ENCODE measurements at places on chromosomes 3 and 15.

- DNase-seq: no peak
Observed at GRCh38 chr15:35696767-35697231, 150.8 kb upstream of the DPH6 start.

- DNase-seq: peak; percentile 90
Observed at GRCh38 chr3:104388619-104389018, 978.1 kb upstream of the ALCAM start.

DNA sequence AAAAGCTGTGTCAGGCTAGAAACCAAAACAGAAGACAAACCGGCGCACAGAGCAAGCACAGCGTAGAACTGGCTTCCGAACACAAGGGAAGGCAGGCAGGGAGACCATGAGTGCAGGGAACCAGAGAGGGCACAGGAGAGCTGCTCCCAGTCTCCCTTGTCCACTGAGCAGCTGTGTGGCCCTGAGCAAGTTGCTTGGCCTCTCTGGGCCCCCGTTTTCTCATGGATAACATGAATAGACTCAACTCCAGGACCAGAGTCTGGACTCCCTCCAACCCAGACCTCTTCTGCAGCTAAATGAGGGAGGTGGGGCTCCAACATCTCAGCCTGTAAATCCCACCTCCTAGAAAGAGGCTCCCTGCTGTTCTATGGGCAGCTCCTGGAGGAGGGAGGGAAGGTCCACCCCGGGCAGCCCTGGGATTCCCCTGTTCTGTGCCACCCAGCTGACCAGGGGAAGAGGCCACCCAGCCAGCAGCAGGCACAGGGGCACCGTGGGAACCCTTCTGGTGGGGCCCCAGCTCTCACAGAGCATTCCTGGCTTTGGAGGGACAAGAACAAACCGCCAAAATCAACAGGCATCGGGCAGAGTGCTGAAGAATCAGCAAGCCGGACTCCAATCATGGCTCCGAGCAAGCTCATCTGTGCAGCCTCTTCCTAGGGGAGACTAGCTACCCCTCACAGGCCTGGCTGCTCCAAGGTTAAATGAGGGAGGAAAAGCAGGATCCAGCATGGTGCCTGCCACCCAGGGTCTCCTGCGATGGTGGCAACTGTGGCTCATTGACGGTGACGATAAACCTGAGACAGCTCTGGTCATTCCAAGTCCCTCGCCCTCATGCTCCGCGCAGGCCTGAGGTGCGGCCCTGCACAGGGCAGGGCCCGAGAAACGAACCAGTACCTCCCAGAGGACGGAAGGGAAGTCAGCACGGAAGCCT lies 15.1 kb downstream of the XXYLT1 start:
- no peak for DNase-seq

- no peak for DNase-seq
Observed at GRCh38 chr15:81199031-81199779, 2.5 kb downstream of the IL16 start.

DNA sequence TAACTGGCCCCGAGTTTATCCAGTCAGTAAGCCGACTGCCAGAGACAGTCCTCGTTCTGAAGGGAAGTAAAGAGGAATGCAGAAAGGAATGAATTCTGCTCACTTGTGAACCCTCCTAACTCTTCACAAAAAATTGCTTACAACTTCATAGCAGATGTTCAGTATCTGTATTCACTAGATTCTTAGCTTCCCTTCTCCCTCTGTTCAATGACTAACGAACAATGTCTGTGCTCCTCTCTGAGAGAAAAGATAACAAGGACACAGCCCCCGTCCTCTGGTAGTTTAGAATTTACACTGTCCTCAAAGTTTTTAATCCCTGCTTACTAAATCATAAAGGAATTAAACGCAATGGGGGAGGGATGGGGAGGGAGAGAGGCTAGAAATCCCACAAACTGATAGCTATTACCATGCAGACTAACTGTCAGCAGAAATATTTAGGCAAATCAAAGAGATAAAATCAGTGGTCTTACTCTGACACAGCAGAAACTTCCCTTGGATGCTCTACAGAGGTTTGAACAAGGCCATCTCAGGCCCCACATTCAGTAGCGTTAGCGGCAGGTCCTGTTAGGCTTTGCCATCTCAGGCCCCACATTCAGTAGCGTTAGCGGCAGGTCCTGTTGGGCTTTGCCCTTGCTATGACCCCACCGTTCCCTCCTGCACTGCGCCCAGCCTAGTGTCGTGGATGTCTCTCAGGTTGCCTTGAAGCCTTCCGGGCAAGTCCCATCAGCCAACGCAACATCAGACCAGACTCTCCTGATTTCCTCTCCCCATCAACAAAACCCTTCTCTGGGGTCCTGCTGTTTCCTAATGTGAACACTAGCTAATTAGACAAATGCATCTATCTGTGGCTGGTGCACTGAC lies 23.4 kb downstream of the NRROS start:
- no peak for DNase-seq

- no peak for DNase-seq
Observed at GRCh38 chr3:97021778-97022177, 207.4 kb downstream of the EPHA6 start.

GRCh38 chr15:101228313-101228712 lies 23.5 kb downstream of the CHSY1 start:
- DNase-seq: no peak

GRCh38 chr15:58710701-58711100 lies 38.8 kb downstream of the ADAM10 start:
- no peak for DNase-seq

GRCh38 chr3:197216169-197216860 lies 82.1 kb downstream of the DLG1 start:
- DNase-seq: no peak

DNA sequence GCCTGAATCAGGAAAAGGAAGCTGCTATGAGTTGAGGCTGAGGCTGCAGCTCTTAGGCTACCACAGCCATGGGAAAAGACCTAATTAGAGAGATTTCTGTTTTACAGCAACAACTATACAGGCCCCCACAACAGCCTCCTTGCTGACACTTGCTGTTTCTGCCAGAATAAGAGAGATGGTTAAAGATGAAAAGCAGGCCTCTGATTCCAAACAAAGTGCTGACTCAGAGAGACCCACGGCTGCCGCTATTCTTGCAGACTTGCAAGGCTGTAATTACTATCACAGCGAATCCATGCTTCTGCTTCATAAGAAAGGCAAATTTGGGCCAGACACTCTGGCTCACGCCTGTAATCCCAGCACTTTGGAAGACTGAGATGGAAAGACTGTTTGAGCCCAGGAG lies 41.8 kb downstream of the MCF2L2 start:
- DNase-seq: no peak

DNA sequence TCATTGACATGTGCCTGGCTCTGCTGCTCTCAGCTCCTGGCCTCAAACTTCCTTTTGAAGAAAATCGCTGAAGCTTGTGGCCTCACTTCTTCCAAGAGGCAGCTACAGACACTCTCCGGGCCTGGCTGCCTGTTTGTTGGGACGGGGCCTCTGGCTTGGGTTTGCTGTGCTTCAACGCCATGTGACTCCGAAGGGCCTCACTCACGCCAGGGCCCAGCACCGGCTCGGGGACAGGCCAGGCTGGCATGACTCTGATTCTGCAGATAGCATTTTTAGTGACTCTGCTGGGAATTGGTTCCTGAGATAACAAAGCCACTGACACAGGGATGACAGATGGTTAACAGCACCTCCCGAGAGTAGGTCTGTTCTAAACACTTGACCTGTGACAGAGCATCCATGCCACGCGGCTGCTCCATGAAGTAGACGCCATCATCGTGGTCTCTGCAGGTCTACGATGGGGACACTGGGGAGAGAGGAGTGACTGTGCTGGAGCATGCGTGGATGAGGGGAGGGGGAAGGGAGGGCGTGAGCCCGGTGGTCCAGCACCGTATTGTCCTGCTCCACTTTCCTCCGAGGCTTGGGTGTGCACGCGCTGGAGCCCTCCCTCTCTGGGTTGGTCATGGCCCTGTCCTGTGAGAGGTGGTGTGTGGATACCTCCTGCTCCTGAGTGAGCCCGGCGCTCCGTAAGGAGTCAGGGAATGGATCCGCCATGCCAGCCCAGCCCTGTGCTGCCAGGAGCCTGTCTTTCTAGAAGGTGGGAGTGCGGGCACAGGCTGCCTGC lies 133.6 kb downstream of the TJP1 start:
- DNase-seq: no peak

DNA sequence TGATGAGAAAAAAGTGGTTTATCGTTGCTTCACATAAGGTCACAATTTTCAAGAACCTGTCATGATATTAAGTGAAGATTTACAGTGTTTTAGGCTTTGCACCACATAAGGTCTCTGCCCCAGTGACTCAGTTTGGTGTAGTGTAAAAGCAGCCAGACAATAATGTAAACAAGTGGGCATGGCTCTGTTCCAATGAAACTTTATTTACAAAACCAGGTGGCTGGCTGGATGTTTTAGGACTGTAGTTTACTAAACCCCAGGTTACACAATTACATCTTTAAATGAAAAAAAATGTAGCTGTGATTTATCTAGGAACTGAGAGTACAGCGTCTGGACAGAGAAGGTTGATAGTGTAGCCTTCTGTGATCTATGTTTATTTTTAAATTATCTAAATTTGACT lies 9.7 kb upstream of the FBXL22 start:
- DNase-seq: peak; percentile 24

DNA sequence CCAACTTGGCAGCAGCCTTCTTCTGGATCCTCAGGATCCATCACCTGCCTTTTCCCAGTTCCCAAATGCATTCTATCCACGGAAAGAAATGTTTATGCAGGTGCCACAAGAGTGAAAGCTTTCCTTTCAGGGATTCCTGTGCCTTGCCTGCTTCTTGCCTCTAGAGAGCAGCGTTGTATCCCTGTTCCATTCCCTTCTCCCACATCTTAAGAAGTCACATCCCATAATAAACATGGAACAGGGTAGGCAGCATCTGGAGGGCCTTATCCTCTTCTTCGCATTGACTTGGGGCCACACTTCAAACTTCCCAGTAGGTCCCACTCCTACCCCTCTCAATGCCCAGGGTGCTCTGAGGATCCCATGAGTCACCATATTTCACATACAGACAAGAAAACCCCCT lies 72.7 kb upstream of the DCLK3 start:
- DNase-seq: no peak

GRCh38 chr3:71376911-71377310 lies 206.6 kb downstream of the FOXP1 start:
- DNase-seq: no peak

- DNase-seq: no peak
Observed at GRCh38 chr3:182238126-182238525, 526.4 kb downstream of the SOX2 start.

DNA sequence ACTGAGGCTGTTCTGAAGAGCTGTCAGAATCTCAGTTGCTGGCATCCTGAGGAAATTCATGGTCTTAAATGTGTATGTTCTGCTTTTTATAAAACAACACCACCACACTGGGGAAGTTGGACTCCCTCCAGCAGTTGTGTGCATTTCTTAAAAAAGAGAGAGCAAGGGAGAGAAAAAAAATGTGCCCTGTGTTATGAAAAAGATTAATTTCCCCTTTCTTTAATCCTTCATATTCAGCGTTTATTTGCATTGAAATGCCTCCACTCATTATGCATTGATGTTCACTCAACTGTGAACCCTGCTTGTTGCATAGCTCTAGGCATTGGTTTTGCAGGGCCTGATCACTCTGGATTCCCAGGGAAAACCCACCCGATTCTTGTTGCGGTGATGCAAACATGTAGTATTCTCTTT lies 4.4 kb upstream of the ZNF609 start:
- no peak for DNase-seq

DNA sequence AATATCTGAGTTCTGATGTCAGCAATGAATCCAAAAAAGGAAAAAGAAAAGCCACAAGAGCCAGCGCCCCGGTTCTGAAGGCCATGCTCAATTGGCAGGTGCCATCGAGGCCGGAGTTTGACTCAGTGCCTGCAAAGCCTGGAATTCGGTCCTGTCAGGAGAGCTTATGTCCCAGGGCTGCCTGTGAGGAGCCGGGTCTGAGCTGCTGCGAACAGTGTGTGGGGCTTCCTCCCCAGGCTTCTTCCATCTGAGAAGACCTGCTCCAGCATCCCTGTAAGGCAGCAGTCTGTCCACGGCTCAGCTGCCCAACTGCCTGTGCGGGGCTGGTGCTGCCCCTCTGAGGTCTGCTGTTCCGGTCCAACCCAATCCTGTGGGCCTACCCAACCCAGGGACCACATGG lies 46.1 kb downstream of the ROPN1B start:
- no peak for DNase-seq

DNA sequence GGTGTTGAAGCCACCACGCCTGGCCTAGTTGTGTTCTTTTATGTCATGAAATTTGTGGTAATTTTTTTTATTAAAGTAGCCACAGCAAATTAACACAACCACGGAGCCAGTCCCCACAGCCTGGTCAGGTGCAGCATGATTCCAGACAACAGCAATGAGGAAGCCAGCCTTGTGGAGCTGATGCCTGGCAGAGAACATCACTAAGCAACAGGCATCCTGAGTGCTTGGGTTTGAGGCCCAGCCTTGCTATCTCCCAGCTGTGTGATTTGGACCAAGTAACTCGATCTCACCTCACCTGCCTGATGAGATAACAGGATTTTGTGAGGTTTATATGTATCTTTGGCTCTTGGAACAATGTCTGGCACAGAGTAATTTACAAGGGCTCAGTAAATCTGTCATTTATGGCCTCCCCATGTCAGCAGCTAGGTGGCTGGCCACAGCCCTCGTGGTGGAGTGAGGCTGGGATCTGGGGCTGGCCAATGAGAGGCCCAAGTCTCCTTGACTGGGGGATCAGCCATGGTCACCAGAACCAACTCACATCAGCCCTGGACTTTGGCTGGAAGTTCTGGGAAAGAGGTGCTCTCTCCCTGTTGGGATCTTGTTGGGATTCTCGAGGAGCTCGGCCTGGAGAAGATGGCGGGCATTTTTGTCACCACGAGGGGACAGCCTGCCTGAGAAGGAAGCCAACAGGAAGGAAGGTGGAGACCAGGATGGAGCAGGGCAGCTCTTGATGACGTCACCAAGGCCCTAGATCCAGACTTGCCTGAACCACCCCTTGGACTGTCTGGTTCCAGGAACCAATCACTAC lies 22.8 kb upstream of the FLNB start:
- DNase-seq: no peak

DNA sequence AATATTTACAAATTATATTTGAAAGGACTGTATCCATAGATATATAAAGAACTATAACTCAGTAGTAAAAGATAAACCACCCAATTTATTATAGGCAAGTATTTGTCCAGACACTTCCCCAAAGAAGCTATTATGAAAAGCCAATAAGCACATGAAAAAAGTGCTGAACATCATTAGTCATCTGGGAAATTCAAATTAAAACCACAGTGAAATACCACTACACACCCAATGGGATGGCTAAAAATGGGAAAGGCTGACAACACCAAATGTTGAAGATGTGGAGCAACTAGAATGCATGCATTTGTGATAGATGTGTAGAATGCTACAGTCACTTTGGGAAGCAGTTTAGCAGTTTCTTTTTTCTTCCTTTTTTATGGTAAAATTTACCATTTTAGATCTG lies 147.0 kb downstream of the PDE8A start:
- no peak for DNase-seq

- no peak for DNase-seq
Observed at GRCh38 chr3:105094588-105094987, 272.1 kb upstream of the ALCAM start.

DNA sequence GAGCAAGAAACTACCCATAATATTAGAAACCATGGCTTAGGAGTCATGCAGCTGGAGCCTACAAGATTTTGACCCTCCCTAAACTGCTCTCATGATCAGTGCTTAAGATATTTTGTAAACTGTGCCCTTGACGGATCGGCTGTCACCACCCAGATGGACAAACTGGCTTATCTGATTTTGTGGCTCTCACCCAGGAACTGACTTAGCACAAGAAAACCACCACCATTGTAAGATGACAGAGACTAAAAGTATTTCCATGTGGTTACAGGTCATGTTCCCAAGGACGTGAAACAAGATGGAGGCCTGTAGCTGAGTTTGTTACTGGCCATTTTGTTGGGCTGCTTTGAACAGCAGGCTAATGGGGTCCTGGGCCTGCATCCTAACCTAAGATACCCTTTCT lies 940.9 kb downstream of the OTOL1 start:
- DNase-seq: no peak

GRCh38 chr3:140050396-140050795 lies 115.4 kb downstream of the CLSTN2 start:
- no peak for DNase-seq

Data from COR-L47 (cell line).